DND-41 (cell line): ENCODE measurements at places on chromosomes 11 and 22.

DNA sequence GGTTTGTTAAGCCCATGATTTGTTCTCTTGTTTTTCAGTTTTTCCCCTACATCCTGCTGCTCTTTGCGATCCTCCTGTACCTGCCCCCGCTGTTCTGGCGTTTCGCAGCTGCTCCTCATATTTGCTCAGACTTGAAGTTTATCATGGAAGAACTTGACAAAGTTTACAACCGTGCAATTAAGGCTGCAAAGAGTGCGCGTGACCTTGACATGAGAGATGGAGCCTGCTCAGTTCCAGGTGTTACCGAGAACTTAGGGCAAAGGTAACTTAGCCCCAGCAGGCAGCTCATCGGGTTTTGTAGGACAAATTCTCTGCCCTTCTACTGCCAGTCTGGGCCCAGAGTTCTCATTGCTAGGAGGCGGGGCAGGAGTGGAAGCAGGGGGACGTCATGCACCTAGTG lies 49.7 kb downstream of the PANX1 start:
- DNase-seq = no peak

DNA sequence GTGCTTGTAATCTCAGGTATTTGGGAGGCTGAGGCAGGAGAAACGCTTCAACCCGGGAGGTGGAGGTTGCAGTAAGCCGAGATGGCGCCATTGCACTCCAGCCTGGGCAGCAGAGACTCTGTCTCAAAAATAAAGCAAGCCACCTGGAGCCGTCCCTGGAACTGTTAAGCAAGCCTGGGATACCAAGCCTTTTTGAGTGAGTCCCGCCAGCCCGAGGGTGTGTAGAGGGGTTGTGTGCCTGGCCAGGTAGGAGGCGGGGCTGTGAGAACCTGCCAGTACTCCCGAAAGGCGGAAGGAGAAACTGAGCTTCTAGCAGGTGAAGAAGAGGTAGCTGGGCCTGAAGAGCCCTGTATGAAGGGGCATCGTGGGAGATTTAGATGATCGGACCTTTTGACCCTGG lies 52.4 kb downstream of the TRIOBP start:
- no peak for DNase-seq

DNA sequence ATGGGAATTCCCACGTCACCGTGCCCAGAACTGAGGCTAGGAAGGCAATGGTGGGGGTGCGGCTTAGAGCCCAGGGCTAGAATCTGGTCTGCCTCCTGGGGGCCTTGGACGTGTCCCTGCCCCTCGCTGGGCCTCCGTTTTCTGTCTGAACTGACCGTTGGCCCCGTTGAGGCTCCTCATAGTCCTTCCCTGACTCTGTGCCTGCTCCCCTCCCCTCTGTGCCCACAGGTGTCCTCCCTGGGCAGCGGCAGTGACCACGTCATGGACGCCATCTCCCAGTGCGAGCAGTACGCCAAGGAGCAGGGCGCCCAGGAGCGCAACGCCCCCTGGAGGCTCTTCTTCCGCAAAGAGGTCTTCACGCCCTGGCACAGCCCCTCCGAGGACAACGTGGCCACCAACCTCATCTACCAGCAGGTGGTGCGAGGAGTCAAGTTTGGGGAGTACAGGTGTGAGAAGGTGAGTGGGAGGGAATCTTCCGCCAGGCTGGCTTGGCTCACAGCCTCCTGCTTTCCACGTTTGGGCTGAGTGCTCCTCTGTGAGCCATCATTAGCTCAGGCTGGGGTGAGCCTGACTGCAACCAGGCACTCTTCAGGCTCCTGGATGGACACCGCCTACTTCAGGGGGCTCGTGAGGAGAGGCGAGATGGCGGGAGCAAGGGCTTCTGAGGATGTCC lies 63.9 kb downstream of the MYO7A start:
- peak; percentile 40 for DNase-seq

- DNase-seq = no peak
Measured at GRCh38 chr11:20259506-20259905, 99.2 kb upstream of the DBX1 start.

DNA sequence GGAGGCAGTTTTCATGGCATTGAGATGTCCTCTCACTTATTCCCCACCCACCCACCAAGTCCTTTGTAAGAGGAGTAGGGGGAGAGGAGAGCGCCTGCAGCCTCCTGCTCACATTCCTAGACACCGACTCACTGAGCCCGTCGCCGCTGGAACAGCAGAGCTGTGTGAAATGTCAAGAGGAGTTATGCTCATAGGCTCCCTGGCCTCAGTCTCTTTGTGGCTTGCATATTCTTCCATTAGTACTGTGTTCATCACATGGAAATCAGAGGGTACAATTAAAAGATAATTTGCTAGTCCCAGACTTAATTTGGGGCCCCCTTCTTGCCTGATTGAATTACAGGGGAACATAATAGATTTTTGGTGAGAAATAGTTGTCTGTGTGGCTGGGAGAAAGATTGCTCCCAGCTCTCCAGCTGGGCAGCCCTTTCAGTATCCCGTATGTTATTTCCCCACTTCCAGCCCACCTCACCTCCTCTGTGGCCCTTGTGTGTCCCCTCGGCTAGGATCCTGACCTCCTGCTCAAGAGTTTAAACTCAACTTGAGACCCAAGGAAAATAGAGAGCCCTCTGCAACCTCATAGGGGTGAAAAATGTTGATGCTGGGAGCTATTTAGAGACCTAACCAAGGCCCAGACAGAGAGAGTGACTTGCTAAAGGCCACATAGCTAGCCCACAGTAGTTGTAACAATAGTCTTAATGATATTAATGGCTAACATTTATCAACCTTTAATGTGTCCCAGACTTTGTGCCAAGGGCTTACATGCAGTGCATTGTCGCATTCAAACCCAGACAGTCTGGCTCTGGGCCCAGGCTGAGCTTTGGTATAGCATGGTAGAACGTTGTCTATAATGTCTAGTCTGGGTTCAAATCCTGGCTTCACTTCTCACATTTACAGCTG lies 32.2 kb downstream of the LIMK2 start:
- no peak for DNase-seq

DNA sequence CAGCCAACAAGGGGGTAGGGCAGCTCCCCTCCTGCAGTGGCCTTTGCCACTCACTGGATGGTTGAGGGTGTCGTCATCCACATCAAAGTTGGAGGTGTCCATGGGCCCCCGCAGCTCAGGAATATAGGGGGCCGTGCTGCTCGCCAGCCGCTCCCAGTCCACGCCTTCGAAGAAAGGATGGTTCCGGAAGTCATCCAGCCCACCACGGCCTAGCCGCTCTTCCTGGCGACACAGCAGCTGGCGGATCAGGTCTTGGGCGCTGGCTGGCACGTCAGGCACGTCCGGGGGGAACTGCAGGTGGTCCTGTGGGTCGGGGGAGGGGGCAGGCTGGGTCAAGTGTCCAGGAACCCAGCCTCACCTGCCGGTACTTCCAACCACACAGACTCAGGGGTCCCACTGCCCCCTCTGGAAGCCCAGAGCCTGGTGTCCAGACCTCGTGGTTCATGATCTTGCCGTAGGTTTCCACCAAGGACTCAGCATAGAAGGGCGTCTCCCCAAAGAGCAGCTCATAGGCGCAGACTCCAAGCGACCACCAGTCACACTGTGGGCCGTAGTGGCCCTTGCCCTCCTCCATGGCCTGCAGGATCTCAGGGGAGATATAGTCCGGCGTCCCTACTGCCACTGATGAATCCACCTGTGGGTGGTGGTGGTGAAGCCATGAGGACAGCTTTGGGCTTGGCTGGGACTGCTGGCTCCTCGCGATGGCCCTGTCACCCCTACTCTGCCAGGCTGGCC lies 5.7 kb downstream of the CDC42BPG start:
- DNase-seq = no peak

DNA sequence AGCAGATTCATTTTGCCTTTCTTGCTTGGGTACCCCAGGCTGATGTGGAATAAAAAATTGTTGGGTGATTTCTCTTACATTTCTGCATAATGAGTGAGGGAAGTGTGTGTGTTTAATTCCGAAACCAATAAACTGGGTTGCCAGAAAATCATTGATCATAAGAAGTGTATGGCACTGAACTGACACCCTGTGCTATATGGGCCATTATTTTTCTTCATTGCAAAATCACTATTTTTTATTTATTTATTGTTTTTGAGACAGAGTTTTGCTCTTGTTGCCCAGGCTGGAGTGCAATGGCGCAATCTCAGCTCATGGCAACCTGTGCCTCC lies 14.6 kb upstream of the HIKESHI start:
- no peak for DNase-seq

DNA sequence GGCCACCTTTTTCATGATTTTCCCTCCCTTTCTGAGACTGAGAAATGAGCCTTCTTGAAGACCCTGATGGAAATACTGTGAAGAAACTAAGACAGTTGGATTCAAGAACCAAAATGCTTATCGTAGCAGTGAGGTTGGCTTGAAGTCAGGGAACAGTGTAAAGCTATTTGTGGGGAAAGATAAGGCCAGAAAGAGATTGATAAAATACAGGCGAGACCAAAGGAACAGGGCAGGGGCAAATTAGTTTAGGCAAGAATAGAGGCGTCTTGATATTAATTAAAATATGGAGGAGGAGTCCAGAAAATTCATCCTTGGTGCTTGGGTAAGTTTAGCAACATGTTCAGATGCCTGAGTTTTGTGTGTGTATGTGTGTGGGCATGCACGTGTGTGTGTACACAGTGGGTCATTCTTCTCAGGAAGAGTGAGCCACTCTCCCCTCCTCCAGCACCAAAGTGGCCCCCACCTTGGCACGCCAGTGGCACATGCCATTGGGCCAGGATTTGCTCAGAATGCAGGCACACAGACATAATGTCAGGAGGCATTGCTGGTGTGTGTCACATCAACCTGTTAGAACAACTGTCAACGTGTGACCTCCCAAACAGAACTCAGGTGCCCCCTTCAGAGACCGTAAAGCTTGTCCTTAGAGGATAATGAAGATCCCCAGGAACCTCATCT lies 3.9 kb upstream of the EHF start:
- DNase-seq = no peak

- DNase-seq = no peak
Measured at GRCh38 chr11:2088746-2089535, 50.2 kb downstream of the IGF2 start.

DNA sequence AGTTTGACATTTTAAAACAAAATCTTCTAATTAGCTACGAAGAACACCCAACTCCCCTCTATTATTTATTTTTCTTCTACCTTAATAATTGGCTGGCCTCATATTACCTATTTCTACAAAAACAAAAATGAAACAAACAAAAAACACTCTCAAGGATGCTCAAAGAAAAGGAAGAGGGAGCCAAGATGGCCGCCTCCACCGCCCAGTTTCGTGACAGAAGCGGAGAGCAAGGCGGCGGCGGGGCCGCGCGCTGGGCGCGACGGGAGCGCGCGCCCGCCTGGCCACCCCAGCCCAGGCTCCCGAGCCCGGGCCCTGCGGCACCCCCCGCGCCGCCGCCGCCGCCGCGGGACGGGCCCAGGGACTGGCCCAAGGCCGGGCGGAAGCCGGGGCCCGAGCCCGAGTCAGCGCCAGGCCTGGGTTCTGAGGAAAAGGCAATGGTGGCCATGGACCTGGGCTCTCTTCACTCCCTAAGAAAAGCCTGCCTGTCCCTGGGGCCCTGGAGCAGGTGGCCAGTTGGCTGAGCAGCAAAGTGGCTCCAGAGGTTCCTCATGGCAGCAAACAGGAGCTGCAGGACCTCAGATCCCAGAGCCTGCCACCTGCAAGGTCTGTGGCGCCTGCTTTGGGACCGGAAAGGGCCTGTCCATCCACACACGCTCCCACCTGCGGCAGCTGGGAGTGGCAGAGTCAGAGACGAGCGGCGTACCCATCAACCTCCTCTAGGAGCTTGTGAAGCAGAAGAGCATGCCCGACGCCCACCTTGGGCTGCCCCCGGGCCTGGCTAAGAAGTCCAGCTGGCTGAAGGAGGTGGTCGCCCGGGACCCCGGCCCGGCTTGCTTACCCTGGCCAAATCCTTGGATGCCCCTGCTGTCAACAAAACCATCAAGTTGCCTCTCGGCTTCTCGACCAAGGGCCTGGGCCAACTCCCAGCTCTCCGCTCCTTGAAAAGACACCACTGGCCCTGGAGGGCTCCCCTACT lies 543.2 kb upstream of the CCDC179 start:
- DNase-seq = no peak

DNA sequence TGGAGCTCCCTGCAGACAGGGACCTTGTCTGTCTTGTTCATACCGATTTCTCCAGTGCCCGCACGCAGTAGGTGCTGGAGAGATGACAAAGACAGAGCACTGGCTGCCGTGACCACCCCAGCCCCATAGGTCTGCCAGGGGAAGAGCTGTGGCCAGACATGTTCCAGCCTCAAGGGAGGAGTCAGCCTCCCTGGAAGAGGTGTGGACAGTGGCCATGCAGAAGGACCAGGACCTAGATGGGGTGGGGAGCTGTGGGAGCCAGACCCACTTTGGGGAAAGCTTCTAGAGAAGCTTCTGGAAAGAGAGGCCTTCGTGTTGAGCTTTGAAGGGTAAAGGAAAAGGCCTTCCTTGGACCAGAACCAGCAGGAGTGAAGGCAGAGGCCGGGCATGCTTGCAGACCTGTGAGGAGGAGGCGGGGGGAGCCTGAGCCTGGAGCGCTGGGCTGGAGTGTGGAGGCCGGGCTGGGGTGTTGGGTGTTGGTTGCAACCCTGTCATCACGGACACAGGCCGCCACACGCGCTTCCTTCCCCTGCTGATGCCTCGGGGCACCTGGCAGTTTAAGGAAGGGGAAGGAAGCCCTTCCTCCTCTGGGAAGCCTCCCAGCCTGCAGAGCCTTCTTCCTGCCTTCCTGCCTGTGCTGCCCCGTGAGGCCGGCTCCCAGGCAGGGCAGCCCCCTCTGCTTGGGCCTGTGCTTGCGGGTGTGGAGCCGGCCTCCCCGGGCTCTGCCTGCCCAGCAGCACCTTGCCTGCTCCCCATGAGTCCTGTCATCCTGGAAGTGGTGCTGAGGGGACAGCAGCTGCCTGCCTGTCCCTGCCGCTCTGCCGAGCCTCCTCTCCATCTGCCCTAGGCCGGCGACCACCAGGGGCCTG lies 12.3 kb downstream of the RELT start:
- DNase-seq = no peak

- DNase-seq = no peak
Measured at GRCh38 chr11:128905345-128906184, 14.4 kb downstream of the KCNJ5 start.

GRCh38 chr11:73198677-73199076 lies 19.4 kb upstream of the P2RY2 start:
- no peak for DNase-seq

GRCh38 chr11:60887556-60887955 lies 18.8 kb downstream of the PRPF19 start:
- peak; percentile 77 for DNase-seq
